ENCODE measurements at places on chromosomes 12 and 14.

DNA sequence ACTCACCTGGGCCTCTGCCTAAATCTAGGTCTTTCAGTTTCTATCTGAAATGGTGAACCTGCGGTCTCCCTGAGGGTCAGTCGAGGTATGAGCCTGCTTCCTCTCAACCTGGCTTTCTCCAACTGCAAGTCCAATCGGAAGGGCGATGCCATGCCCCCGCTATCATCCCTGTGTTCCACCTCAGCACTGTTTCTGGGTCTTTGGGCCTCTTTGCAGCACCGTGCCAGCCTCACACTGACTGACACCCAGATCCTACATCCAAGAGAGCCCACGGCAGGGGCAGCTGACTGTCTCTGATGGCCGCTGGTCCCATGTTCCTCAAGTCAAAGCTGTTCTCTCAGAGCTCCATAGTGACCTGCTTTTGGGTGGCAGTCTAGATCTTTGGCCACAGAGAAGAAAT is 120.7 kb downstream of the PAPOLA start:
- DNase-seq = no peak

DNA sequence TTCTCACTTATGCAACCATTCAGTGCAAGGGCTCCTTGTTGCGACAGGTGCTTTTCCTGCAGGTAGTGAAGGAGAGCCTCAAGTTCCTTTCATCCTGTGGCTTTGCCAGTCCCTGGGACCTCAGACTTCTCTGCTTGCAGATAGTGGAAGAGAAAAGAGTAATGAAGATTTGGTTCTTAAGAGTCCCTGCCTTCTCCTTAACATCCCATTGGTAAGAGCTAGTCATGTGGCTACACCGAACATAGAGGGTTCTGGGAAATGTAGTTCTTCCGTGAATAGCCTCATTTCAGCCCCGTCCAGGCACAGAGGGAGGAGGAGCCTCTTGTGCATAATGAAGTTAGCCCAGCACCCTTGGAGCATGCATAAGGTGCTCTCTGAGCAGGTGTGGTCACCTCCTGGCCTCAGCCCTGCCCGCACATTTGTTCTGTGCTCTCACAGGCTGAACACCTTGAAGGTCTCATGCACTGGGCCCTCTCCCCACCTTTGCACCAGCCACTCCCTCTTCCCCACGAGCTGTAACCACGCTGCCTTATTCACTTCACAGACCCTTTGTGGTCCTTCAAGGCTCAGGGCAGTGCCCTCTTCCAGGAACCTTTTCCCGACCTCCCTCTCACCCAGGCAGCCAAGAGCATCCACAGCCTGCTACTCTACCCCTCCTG is 134.0 kb downstream of the BCL11B start:
- DNase-seq = no peak

DNA sequence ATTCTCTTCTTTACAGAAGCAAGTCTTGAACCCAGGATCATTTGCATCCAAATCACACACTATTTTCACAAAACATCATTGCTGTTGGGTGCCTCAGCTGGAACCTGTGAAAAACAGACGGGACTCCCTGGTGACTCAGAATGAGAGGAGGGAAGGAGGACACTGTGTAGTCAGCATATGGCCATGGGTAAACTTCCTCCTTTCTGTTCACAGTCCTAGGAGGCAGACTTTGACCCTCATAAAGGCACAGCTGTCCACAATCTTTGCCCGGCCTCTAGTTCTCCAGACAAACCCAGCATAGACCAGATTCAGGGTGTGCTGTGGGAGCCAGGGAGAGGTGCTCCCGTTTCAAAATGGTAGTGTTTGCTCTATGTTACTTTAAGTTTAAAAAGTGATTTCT is 62.0 kb downstream of the DYRK2 start:
- DNase-seq = peak; percentile 58

- no peak for DNase-seq
Measured at GRCh38 chr14:60722357-60723115, 1.6 kb downstream of the SIX4 start.

- no peak for DNase-seq
Measured at GRCh38 chr12:67437011-67437410, 167.9 kb downstream of the CAND1 start.

- DNase-seq = no peak
Measured at GRCh38 chr12:8996682-8997405, 7.5 kb downstream of the KLRG1 start.

DNA sequence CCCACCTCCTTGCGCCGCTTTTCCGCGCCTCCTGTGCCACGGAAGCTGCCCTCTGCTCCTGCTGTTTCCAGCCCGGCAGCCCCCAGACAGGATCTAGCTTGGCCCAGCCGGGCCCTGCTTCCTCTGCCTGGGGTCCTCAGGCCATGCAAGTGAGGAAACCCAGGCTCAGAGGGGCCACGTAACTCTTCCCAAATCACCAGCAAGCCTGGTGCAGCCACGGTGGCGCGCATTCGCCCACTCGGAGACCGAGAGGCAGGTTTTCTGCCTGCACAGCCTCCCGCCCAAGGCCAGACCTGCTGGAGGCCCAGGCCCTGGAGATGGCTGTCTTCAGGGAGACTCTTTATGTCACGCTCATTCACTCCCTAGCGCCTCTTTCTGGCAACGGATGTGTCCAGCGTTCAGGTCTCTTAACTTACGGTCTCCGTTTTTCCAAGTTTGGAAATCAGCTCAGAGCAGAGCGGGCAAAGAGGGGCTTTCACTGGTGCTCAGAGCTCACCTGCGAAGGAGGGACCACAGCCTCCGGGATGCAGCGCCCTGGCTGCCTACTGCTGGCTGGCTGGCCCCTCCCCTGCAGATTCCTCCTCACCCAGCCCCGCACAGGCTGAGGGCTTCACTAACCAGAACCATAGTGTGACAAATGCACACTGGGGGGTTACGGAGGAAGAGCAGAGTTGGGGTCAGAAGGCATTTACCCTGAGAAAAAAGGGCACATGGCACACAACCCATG is 20.6 kb upstream of the CEP170B start:
- DNase-seq = no peak

DNA sequence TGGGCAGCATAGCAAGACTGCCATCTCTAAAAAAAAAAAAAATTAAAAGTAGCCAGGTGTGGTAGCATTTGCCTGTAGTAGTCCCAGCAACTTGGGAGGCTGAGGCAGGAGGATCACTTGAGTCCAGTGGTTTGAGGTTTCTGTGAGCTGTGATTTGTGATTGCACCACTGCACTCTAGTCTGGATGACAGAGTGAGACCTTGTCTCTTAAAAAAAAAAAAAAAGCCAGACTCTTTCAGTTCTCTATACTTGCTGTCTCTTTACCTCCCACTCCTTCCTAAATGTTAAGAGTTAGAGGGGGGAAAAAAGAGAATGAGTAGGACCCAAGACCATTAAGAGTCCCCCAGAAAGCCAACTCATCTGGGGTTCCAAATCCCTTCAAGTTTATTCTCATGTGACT is 17.8 kb downstream of the EIF2S1 start:
- no peak for DNase-seq

DNA sequence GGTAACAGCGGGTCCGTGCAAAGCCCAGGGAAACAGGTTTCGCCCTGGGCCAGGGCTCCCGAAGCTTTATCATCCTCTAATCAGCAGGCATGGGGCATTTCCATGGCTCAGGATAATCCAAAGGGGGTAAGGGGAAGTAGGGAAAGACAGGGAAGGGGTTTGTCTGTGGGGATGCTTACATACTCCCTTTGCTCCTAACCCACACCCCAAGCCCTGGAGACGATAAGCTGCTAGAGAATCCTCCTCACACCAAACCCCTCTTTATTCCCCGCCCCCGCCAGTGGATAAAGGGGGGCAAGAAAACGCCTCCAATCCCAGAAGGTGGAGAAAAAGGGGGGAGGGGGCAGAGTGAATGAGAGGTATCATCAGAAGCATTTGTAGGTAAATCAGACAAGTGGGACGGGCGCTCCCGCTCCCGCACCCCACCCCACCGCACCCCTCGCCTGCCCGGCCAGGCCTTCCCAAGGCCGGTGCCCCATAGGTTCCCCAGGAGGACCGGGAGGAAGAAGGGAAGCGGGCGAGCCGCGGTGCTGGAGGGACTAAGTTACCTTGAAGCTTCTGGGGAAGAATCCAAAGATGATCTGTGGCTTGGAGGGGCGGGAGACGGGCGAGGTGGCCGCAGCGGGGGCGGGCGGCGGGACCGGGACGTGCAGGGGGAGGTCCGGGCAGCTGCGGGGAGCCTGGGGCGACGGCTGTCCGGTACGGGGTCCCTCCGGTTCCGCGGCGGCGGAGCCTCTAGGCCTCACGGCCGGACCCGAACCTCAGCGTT is 762 bp downstream of the PPP2R5E start:
- no peak for DNase-seq

DNA sequence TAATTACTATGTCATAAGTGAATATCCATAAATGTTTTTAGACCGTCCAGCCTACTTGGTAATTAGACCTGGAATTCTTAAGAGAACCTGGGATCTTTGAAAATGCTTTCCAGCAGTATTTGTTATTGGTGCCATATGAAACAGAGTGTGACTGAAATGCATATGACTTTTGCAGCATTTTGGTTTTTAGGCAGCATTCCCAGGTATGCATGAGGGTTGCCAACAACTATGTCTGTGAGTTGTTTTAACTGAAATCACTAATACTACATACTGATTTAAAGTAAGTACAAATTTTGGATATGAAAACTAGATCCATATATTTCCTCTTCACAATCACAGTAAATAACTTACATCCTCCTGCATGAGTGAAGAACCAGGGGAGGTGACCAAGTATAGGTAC is 437.7 kb upstream of the FAR2 start:
- DNase-seq = no peak

- peak; percentile 23 for DNase-seq
Measured at GRCh38 chr12:68378872-68379606, 46.9 kb upstream of the MDM1 start.

GRCh38 chr12:52350021-52350620 is 17.2 kb downstream of the KRT85 start:
- no peak for DNase-seq

- no peak for DNase-seq
Measured at GRCh38 chr12:79645235-79645630, 45.5 kb downstream of the PAWR start.

GRCh38 chr14:46686652-46687051 is 35.1 kb upstream of the RPL10L start:
- DNase-seq = no peak

DNA sequence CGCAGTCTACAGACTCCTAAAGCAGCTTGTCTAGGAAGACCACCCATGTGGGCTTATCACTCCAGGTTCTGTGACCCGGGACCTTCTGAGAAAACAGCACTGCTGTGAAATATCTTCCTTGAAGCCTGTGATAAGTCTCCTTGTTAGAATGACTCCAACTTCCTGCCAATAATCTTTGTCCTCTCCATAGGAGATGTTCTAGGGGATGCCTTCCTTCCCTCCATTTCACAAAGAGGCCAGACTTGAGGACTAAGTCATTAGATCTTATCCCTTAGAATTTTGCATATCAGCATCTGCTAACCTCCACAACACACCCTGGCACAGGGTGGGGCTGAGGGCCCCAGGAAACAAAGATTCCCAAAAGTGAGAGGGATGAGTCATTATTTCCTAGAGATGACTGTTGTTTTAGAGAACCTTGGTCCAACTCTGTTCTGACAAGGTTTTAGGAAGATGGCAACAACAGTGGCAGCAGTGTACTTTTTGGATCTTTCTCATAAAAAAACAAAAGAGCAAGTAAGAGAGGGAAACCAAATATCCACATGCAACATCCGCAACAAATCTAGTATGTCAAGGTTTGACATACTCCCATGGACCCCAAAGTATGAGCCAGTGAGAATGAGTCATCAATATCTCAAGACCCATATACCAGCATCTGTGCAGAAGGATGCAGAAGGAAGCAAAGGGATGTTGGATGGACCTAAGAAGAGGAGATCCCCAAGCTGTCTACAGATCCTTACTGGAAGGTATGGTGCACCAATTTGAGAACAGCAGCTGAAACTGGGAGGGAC is 6.0 kb downstream of the LTB4R start:
- DNase-seq = no peak

- no peak for DNase-seq
Measured at GRCh38 chr12:27034607-27035293, 12.4 kb downstream of the MED21 start.

- no peak for DNase-seq
Measured at GRCh38 chr12:124592481-124593160, 25.2 kb upstream of the NCOR2 start.

DNA sequence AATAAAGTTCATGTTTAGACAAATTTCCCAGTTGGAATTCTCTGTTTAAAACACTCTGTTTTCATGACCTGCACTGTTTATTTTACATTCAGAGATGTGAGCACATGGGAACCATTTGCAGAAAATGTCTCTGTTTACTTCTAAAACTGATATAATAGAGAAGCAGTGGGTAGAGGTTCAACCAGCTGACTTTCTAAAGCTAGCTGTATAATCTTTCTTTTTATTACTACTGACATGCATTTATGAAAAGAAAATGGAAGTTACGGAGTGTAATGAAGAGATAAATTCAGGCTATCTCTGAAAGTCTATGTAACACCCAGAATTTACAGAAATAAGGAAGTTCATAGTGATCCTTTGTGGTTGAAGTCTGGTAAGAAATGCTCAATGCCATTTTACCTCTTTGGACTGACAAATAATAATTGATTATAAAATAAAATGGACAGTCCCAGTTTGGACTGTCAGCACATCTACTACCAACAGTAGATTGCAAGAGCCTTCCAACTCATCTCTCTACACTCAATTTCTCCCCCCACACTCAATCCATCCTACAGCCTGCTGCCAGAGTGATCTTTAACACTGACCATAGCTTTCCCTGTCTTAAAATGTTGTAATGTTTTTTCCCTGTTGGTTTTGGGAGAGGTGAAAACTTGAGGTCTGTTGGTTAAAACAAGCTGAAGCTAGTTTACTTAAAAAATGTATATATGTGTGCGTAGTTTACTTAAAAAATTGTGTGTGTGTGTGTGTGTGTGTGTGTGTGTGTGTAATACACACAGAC is 137.4 kb downstream of the AEBP2 start:
- no peak for DNase-seq

- DNase-seq = no peak
Measured at GRCh38 chr14:91329486-91330014, 85.0 kb upstream of the GPR68 start.

GRCh38 chr14:38735005-38735404 is 368.0 kb downstream of the SEC23A start:
- DNase-seq = no peak

DNA sequence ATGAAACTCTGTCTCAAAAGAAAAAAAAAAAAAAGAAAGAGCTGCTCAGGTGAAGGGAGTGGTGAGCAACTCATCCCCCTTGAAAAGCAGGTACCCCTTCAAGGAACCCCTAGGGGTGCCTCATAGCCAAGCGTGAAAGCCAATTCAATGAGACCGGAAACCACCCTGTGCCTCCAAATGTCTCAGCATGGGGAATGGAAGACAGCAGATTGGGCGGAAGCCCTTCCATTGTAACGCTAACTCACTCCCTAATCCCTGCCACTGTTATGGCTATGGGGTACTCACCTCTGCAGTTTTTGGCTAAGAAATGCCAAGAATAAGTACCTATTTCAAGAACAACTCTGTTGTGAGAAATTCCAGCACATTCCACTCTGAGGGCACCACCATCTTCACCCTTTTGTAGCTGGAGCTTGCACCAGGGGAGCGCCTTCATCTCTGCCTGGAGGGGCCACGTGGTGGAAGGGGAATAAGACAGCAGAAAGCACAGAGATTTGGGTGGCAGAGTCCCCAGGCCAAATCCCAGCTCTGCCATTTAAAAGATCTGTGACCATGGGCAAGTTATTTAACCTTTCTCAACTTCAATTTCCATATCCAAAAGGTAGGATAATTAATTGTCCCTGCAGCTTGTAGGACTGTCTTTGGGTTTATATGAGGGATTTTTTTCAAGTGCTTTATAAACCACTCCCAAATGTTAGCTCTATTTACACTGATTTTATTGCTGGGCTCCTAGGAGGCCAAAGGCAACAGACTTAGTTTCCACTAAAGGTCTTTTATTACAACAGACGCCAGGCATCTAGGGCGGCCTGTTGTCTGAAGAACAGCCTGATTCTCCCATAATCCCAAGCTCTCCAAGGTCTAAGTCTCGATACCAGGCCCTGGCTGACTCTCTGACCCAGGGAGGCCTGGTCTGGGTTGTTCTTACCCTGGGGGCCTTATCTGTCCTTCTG is 63.9 kb downstream of the ITPK1 start:
- peak; percentile 37 for DNase-seq

Measured in LNCaP clone FGC (cell line).